AG08395 (cell line): ENCODE measurements at places on chromosomes 3 and 15.

- no peak for DNase-seq
Observed at GRCh38 chr3:143830786-143831185, 17.5 kb downstream of the SLC9A9 start.

- DNase-seq = no peak
Observed at GRCh38 chr3:102505542-102505941, 70.7 kb downstream of the ZPLD1 start.

DNA sequence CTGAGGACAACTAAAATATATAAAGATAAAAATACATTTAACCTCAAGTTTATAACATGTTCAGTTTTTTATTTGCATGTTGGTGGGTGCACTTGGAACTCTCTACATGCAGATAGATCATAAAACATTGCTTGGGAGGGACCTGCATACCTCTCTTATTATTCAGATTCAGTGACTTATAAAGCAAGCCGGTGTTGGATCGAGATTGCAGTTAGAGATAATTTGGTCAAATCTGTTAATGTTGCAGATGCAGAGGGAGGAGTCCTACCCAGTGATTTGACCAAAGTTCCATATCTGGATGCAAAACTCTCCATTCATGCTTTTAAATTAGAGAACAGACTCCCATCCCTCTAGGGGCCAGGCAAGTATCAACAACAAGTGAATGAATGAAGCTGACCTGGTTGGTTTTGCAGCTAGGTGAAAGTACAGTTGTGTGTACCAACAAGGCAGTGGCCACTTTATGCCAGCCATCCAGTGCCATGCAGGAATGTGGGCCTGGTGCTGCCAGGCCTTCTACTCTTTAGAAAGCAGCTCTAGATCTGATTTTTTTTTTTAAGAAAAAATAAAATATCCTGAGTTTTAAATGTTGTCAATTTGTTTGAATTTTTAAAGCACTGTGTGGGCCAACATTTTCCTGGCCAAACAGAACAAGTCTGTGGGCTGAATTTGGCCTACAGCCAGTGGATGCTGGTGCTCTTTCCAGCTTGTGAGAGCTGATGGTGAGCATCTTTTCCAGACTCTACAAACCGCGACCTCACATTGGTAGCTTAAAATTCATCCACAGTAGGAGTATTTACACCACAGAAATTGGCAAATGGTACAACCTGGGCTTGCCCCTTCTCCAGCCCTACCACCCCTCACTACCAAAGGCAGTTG lies 12.3 kb downstream of the CDIN1 start:
- DNase-seq = peak; percentile 17

GRCh38 chr3:48429960-48430707 lies at the start of gene PLXNB1:
PLXNB1 (minus strand) TSS chr3:48430086; CDS start chr3:48424611, 5,475 bp downstream.
- DNase-seq = peak; percentile 37

- DNase-seq = no peak
Observed at GRCh38 chr3:10697918-10698317, 118.1 kb upstream of the SLC6A11 start.
